ENCODE measurements at places on chromosomes 4 and X.

DNA sequence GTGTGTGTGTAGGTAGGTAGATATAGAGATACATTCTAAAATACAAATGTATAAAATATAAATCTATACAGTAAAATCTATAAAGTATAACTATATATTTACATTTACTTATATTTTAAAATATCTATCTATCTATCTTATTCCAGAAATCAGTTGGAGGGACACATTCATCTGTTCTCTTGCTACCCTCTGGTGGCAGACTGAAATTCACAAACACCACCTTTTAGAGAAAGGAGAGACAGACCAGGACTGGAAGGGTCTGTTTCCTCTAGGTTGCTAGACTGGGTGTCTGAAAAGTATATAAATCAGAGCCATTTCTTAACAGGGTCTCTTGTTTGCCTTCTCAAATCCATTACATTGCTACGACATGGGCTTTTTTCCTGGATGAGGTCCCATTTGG lies 343.0 kb downstream of the OPHN1 start:
- no peak for DNase-seq

GRCh38 chr4:78767350-78767749 lies 8.8 kb upstream of the BMP2K start:
- DNase-seq, result no peak

- DNase-seq, result no peak
These were observed 62.3 kb upstream of the SCRG1 start for GRCh38 chr4:173461170-173461569.

DNA sequence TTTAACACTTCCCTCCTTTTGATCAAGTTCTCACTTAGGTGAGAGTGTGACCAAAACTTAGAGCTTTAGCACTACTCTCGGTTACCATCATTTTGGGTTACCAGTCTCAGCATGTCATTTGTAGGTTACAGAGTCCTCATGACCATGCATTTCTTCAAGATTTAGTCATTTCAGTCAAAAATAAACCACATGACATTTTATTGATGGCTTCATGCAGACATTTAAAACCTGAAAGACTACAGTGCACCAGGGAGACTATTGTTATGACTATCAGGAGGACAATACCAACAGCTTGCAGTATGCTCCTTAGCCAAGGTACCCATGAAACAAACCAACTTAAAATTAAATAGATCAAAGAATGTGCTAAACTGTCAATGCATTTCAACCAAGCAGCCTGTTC lies 498.1 kb upstream of the FSTL5 start:
- no peak for DNase-seq

DNA sequence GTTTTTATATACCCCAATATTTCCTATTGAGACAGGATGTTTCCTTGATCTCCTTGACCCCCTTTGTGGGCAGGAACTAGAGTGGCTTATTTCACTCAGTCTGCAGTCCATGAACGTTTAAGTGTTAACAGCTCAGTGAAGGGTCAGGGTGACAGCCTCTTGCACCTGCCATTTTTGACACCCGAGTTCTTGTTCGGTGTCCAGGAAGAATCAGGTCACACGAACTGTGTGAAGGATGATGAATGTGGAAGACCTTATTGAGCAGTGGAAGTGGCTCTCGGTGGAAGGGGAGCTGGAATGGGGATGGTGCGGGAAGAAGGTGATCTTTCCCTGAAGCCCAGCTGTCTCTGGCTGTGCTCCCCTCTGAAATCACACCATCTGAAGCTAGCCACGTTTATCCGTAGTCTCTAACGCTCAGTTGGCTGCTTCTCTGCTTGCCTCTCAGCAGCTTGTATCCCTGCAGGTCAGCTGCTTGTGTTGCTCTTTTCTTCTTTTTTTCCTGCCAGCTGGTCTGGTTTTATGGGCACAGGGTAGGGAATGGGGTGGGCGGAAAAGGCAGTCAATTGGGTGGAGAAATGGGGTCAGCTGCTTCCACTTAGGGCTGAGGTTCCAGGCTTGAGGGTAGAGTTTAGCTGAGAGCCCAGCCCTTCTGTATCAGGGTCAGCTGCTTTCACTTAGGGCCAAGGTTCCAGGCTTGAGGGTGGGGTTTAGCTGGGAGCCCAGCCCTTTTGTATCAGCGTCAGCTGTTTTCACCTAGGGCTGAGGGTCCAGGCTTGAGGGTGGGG lies 29.0 kb upstream of the CCNG2 start:
- no peak for DNase-seq

- DNase-seq, result no peak
These were observed 49.9 kb upstream of the SCRG1 start for GRCh38 chr4:173448608-173449379.

GRCh38 chr4:85522277-85522676 lies 47.3 kb downstream of the ARHGAP24 start:
- no peak for DNase-seq

DNA sequence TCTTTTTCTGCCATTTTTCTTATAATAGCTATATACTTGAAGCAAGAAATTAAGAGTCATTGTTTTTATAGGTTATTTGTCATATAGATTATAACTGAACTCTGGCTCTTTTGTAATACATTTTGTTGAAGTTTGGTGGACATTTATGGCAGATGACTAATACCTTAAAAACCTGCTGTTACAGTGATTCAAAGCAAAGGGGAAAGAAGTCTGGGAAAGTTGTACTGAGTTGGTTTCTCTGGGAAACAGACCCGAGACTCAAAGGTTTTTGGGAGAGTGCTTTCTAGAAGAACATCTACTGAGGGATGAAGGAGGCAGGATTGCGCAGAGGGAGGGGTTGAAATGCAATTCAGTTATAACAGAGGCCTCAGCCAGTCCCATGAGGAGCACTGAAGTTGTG lies 35.9 kb downstream of the NAP1L5 start:
- no peak for DNase-seq

- DNase-seq, result no peak
These were observed 154.2 kb downstream of the TEX11 start for GRCh38 chrX:70754169-70754848.

DNA sequence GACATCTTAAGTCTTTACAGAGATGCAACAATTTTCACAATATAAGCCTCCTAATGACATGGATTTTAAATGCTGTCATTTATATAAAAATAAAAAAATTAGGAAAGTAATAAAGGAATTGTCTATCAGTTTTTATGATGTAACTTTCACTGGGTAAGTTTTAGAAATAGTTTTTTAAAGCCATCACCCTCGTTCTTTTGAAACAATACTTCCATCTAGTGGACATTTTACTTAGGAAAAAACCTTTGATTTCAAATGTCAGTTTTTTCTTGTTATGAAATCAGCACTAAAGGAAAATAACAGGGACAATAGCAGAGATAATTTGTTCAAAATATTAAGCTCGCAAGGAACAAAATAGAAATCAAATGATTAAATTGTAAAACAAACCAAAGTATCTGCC lies 24.3 kb upstream of the NDNF start:
- no peak for DNase-seq

- no peak for DNase-seq
These were observed 19.9 kb downstream of the TSC22D3 start for GRCh38 chrX:107755721-107756120.

DNA sequence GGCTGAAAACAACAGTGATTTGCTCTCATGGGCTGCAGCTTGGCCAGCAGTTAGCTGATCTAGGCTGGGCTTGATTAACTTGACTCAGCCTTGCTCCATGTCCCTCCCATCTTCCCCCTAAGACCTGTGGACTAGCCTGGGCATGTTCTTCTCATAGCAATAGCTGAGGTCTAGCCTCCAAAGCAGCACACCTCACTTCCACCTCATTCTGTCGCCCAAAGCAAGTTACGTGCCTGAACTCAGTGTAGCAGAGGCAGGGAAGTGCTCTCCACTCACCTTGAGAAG lies 62.2 kb downstream of the EVC start:
- DNase-seq, result no peak

GRCh38 chr4:8939840-8940742 lies 68.5 kb upstream of the HMX1 start:
- no peak for DNase-seq

DNA sequence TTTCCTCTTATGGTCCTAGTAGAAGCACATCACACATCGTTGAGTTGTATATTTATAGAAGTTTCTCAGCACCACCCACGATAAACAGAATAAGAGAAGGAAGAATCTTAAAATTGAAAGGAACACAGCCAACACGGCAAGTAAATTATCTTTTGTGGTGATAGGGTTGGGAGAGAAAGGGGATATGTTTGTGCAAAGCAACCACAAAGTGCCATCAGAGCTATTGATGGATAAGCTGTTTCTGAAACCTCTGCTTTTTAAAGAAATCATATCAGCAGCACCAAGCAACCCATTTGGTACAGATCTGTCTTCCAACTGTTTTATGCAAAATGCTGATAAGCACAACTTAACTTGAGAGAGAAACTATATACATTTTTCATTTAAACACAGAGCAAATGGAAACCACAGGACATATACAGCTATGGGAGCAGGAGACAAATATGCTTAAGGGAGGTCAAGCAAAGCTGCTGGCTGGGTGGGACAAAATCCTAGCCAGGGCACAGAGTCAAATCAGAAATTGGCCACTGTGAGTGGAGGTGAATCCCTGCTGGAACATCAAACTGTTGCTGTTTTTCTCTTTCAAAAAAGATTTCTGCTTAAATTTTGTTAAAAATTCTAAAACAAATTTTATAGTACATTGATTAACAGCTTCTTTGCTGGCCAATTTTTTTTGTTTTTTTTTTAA lies 194.0 kb upstream of the HHIP start:
- no peak for DNase-seq

DNA sequence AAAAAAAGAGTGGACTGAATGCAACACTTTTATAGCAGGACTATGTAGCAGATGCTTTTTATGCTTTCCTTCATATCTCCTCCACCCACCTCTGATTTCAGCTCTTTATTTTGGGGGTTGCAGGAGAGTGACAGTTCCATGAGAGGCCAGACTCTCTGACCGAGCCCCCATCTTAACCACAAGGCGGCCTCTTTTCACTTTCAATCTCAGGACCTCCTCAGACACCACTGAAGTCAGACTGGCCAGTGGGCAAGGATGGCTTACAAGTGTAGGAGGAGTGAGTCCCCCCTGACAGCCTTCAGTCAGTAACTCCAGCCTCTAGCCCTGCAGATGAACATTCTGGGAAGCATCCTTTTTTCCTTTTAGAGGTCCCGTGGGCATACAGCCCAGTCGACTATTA lies 140.8 kb downstream of the FRAS1 start:
- no peak for DNase-seq

DNA sequence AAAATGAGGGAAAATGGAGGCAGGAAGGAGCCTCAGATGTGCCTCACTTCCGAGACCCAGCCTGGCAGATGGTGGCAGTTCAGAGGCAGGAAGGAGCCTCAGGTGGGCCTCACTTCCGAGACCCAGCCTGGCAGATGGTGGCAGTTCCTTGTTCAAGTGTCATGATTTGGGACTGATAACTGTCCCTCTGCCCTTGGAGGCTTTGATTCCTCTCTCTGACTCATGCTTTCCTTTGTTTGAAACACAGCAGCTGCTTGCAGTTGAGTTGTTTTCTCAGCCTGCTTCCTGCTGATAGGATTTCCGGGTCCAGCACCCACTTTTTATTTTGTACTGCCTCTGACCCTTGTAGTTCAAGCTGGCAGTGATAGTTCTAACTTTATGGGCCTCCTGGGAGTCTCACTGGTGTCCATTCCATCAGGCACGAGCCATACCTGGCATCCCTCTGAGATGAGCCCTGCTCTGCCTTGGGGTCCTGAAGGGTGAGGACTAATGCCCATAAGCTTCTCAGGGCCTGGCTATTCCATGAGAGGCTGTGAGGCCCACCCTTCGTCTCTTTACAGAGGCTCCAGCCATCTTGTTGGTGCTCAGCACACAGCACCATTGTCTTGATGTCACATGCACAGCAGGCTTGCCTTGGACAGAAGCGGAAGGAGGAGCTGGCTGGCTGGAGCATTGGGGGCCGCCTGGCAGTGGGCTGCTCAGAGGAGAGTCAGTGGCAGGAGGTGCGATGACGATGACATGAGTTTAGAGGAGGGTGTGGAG lies 13.0 kb downstream of the RGS12 start:
- DNase-seq, result no peak

GRCh38 chr4:141569141-141569540 lies 67.2 kb upstream of the IL15 start:
- DNase-seq, result no peak

DNA sequence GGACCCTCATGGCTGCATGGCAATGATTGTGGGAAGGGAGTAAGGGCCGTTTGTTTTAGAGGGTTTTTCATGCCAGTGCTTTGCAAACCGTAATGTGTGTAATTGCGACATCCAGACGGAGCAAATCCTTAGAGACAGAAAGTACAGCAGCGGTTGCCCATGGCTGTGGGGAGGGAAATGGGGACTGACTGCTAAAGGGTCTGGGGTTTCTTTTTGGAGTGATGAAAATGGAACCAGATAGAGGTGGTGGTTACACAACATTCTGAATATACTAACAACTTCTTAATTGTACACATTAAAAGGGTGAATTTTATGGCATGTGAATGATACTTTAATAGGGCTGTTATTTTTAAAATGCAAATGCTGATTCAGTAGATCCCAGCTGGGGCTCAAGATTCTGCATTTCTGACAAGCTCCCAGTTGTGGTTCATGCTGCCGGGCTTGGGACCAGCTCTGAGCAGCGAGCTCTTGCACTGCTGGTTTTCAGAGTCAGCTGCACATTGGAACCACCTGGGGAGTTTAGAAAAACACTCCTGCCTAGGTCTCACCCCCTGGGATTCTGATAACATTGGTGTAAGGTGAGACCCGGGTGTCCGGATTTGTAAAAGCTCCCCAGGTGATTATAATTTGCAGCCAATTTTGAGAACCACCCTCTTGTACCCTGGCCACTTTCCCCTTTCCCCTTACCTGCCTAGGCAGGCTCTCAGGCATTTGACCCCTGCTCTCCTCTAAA lies 47.7 kb downstream of the PRPS1 start:
- DNase-seq, result no peak

DNA sequence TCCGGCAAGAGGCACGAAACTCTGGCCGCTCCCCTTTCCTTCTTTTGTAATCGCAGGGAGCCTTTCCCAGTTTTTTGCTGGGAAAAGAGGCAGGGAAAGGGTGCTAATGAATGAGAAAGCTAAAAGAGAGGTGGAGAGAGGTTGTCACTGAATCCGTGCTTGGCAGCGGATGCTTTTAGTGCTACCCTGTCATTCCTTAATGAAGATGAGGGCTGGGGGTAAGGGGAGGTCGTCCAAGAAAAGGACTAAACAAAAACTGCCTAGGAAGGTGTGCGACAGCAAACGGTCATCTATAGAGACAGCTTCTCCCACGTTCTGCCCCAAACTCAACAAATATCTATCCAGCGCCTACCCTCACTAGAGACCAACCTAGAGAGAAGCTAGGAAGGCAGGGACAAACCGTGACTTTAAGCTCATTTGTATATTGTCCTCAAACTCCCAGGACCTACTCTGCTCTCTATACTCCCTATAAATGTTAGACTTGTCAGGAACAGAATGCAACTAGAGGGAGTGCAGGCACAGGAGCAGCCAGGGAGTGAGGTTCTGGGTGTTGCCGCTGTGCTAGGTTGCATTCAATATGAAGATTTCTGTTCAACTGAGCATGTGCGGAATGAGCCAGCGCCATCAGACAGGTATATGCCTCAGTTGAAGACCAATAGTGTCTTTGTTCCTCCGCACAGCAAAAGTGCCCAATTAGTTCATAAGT lies 777 bp upstream of the CASK start:
- no peak for DNase-seq

Data from H1 (cell line).